ENCODE measurements at places on chromosomes 16 and 17.
A peak's percentile ranks its signal among the peaks of the same experiment; 100 is the strongest.

GRCh38 chr16:11585460-11586377 lies 1.0 kb downstream of the LITAF start:
- no peak for DNase-seq

DNA sequence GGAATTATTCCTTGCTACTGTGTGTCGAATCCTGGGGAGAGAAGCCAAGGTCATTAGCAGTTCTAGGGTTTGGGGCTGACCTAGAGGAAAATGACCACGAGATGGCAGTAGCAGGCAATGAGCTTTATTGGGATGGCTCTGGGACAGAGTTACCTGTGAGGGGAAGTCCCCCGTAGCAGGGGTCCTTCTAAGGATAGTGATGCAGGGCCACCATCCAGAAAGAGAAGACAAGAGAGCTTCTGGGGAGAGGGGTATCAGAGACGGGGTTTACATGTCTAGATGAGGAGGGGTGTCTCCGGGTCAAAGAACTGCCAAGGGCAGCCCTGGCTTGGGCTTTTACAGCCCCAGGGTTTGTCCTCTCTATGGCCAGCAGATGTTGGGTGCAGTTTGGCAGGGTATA lies 6.4 kb upstream of the GGT6 start:
- DNase-seq, result peak; percentile 19

- DNase-seq, result no peak
Observed at GRCh38 chr17:56186222-56186786, 33.0 kb downstream of the ANKFN1 start.

DNA sequence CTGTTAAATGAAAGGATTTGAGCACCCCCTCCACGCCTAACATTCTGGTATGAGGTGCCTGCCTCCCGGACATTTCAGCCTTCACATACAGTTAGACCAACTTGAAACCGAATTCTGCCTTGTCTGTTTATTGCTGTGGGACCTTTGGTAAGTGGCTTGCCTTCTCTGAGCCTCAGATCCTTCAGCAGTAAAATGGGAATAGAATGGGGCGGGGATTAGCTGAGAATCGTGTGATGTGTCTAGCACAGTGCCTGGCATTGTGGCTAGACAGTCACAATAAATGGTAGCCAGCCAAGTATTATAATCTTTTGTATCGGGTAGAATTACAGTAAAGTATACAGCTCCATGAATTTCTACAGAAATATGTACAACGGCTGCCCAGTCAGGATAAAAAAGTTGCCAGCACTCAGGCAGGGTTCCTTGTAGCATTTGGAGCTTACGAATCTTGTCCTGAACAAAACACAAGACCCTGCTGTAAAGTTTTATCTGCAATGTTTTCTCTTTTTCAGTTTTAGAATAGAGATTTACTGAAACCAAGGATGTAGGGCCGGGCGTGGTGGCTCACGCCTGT lies 786 bp downstream of the TMC7 start:
- no peak for DNase-seq

DNA sequence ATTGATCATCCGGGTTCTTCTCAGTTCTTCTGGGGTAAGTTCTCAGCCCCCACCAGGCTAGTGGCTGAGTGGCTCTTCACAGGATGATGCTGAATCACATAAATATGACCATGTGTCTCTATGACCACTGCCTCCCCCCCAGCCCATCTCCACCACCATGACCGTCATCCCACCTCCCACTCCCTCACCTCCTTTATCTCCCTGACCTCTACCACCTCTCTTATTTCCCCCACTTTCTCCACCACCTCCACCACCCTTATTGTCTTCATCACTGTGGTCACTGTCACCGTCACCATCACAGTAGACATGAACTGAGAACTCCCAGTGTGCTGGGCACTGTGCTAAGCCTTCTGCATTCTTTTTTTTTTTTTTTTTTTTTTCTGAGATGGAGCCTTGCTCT lies 32.5 kb downstream of the RGS9 start:
- no peak for DNase-seq

- no peak for DNase-seq
Observed at GRCh38 chr17:77479372-77480198, 338.8 kb downstream of the SEC14L1 start.

- peak; percentile 27 for DNase-seq
Observed at GRCh38 chr17:4573669-4574068, 10.7 kb upstream of the SMTNL2 start.

- DNase-seq, result no peak
Observed at GRCh38 chr17:27578718-27579085, 52.3 kb upstream of the LGALS9 start.

DNA sequence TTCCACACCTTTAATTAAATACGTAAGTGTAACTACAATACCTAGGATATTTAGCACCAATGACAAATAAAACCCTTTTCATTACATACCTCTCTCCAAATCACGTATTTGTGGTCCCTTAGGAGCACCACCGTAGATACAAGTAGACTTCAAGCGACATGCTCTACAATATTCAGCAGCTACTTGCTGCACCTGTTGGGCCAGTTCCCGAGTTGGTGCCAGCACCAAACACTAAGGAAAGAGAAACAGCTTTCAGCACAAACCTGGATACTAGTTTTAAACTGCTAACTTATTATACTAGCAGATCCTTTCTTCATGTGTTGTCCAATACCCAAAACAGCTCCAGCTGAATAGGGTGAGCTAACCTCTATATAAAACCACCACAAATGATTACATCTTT lies 2.7 kb downstream of the DDX5 start:
- DNase-seq, result no peak

DNA sequence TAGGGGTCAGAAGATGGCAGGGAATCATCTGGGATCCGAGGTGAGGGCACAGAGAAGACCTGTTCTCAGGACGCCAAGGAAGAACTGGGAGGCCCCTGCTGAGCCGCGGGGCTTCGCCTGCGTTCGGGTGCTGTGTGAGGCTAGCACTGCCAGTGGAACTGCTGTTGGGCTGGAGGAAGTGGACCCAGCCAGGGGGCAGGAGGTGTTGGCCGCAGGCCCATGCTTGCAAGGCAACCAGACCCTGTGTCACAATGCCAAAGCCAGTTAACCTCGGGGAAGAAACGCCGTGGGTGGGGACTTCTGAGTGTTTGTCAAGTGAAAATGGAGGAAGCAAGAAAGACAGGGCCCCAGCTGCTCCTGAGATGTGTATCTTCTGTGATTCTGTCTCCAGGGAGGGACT lies 185.5 kb downstream of the LGALS9B start:
- DNase-seq, result no peak

- DNase-seq, result no peak
Observed at GRCh38 chr17:60006160-60006559, 41.6 kb upstream of the RNFT1 start.

GRCh38 chr16:66052745-66053144 lies 313.7 kb upstream of the CDH5 start:
- no peak for DNase-seq

GRCh38 chr17:81337476-81337879 lies 42.4 kb upstream of the SLC38A10 start:
- DNase-seq, result no peak

GRCh38 chr16:69465881-69466280 lies 41.5 kb downstream of the CYB5B start:
- DNase-seq, result no peak

DNA sequence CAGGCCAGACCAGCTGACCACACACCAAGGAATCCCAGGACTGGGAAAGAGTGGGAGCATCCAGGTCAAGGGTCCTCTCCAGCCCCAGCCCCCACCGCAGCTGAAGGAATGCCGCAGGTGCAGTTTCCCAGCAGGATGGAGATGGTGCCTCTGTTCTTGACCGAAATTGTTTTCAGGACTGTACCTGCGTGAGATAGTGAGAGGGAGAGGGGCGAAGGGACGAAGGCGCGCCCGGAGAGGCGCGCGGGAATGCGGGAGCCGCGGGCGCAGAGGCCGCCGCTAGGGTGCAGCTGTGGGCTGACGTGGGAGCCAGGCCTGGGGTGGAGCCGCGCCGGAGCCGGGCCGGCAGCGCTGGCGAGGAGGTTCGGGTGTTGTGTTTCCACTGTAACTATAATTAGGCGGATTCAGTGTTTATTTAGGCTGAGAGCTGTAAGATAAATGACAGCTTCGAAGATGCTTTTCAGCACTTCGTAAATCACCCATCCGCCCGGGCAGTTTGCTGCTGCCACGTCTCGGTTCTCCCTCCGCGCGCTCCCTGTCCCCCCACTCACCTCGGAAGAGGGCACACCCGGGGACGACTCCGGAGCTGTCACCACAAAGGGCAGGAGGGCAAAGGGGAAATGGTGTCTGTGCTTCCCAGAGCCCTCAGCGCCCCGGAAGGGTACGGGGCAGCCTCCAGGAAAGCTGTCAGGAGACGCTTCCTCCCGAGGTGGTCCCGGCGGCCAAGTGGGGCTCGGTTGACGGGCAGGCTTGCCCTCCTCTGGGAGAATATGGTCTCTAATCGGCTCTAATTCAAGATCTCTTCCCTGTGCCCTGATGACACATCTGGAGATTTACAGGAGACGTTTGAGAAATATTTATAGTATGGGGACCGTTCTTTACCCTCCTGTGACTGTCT lies 38.2 kb downstream of the HOXB1 start:
- peak; percentile 63 for DNase-seq

GRCh38 chr17:9987779-9988585 lies 82.9 kb upstream of the RCVRN start:
- DNase-seq, result peak; percentile 11

- no peak for DNase-seq
Observed at GRCh38 chr16:88083582-88083981, 132.3 kb downstream of the BANP start.

DNA sequence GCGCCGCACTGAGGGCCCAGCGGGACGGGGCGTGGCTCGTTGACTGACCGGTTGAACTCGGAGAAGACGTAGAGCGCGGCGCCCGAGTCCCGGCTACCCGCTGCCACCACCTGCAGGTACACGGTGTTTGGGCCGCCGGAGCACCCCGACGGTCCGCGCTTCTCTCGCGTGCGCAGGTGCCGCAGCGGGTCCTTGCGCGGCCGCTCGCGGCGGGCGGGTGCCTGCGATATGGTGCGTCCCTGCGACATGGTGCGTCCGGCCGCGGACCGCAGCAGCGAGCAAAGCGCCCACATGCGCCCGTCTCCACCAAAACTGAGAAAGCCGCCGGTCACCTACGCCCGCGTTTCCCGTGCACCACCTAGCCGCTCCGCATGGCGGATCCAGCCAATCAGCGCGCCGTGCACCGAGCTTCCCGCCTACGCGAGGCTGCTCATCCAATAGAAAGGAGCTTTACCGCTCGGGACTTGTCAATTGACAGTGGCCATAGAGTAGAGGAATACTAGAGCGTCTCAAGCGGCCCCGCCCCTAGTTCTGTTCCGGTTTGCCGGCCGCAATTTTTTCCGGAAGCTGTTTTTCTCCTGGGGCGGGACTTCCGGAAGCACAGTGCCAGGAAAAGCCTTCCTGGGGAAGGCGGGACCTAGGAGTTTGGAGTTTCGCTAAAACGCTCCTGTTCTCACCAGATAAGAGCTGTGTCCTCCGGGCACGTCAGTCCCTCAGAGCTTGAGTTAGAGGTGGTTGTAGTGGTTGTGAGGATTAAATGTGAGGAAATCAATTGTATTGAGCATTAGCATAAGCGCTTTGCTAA lies at the start of gene ELAC2:
ELAC2 (minus strand) TSS at position 373 of the 805 bp plus-strand sequence; CDS start at position 293, 80 bp downstream.
- peak; percentile 97 for DNase-seq

GRCh38 chr16:8847145-8847544 lies 21.7 kb downstream of the CARHSP1 start:
- DNase-seq, result no peak

GRCh38 chr17:5800646-5801045 lies 216.3 kb upstream of the NLRP1 start:
- DNase-seq, result no peak

DNA sequence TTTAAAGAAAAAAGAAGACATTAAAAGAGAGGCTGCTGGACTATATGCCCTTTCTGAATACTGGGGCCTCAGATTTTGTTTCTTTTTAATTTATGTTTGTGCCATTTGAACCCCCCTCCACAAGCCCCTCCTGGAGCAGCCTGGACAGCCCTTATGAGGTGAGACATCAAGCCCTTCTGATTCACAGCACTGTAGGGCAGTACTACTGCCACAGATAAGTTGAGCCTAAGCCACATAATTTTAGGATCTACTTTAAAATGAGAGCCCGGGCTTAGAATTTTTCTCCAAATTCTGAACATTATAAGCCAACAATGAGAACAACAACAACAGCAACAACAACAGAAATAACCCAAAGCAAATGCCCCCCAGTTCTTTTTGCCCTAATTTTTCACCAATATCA lies 256.9 kb upstream of the SALL1 start:
- DNase-seq, result no peak

GRCh38 chr17:69282002-69282401 lies 44.9 kb downstream of the ABCA5 start:
- no peak for DNase-seq

DNA sequence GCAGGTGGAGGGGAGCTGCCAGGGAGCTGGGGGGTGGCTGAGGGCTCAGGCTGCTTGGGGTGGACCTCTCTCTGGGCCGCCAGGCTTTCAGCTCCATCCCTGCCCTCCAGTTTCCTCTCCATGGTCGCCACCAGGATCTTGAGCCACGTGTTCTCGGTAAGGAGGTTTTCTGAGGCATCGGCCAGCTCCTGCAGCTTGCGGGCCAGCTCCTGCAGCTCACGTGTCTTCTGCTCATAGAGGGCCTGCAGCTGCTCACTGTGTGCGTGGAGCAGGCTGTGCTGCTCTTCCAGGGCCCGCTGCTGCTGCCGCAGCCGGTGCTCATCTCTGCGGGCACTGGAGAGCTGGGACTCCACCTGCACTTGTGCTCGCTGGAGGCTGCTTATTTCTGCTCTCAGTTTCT lies 11.0 kb downstream of the SNN start:
- no peak for DNase-seq

DNA sequence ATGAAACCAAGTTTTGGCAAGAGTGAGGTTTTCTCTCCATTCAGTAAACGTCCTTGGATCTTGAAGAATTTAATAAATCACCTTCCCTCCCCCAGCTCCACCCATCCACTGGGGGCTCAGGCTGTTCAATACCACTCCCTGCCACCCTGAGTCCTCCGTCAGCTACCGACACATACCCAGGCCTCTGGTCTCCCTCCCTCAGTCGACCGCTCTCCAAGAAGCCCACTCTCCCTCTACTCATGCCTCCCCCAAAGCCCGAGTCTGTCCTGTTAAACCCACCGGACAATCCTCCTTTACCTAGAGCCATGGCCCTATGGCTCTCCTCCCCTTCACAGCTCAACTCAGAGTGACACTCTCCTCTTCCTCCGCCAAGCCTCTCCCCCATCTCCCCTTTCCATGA lies 19.7 kb upstream of the SLC4A1 start:
- DNase-seq, result no peak

DNA sequence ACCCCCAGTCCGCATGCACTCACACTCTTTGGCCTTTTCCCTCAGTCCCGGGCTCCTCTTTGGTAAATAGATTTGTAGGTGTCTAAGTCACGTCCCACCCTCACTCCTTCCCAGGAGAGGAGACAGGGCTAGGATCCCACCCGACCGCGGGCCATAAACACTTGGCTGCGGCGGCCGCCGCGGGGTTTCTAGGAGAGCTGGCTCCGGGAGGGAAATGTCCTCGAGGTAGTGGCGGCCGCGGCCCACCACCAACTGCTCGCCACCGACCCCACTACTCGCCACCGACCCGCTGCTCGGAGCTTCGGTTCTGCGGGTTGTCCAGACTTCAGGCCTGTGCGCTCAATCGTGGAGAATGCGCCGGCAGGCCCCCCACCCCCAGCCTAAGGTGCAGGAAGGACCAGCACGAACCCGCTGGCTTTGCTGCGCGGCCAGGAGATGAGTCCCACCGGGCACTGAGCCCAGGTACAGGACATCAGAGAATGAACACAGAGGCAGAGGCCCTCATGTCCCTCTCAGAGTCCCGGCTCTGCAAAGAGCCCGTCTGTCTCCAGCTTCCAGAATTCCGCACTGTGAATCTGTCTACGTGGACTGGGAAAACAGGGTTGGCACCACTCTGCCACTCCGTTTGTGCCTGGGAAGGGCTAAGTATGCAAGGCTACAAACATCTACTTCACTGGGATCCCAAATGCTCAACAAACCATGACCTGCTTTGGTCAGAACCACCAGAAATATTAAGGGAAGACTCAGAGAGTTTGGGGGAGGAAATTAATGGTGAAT lies 2.5 kb downstream of the PRAC2 start:
- no peak for DNase-seq
